Activated B cell treated with CpG ODN at 0.5 μM for 24 hours (primary cell): ENCODE measurements at places on chromosomes 5 and 9.

GRCh38 chr5:161387121-161387520 is 159.4 kb downstream of the GABRB2 start:
- no peak for DNase-seq

GRCh38 chr9:37575921-37576721 is at the start of gene FBXO10:
TSS of gene FBXO10 (minus strand) at chr9:37576380. CDS start at chr9:37541768, 34,612 bp downstream.
- DNase-seq = peak; percentile 65

DNA sequence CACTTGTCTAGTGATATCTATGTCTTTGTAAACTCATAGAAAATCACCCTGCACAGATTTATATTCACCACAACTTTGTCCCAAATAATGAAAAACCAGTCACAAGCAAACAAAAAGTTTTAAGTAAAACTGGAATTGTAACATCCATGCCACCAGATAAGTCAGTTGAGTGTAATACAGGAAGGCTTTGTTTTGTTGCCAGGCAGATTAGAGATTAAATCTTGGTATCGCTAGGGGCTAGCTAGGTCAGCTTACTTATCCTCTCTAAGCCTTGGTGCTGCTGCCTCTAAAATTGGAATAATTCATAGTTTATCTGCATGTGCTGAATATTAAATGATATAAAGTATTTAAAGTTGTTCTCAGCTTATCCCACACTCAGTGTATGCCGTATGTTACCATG is 1062.5 kb downstream of the CDH9 start:
- no peak for DNase-seq

DNA sequence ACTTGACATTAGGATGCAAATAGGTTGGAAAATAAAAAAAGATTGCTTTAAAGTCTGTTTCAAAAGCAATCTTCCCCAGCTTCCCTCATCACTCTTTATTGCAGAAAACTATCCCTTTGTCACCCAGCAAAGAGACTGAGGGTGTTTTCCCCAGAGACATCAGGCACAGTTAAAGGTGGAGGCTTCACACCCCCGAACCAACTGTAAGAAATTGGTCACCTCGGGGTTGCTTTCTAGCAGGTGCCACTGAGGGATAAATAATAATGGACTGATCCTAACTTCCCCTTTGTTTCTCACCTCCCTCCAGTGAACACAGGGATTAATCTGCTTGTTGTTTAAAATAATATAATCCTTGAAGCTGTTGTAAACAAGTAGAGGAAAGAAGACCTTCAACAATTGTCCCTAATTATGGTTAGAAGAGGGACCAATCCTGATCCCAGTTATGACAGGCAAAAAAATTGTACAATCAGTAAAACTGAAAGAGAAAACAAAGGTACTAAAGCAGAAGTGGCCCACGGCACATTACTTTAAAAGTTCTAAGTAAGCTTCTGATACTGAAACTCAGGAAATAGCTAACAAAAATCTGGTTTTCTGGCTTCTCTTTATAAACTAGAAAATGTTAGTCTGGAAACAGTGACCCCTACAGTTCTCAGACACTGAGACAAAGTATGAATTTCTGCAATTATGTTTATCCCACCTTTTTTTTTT is 6.6 kb upstream of the PCSK1 start:
- no peak for DNase-seq

GRCh38 chr5:134527961-134528424 is 2.5 kb downstream of the JADE2 start:
- DNase-seq = no peak

DNA sequence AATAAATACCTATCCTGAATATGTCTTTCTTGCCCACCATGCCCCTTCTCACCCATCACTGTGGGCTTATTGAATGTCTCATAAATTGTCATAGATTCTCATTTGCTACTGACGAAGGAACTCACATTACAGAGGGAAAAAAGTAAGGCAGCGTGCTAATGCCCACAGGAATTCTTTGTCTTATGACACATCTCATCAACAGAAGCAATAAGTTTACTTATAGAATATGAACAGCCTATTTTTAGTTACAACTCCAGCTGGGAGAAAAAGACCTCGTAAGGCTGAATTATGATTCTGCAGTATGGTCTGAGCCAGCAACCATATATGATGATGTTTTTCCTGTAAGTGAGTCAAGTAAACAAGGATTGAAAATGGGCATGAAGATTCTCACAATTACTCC is 22.4 kb upstream of the ATG10 start:
- no peak for DNase-seq

DNA sequence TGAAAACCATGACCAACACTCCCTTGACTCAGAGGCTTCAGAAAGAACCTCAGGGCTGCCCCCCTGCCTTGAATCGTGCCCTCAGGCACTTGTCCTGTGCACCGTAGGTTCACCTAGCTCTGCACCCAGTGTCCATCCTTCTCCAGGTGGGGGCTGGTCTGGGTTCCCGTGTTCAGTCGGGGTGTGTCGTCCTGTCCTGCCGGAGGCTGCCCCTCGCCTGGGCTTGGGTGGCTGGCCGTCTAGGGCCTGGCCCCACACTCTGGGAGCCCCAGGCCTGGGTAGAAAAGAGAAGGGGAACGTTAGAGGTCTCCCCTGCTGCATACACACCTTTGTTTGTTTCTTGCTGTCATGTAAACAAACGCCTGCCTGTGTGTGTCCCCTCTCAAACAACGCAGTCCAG is 29.3 kb downstream of the CATSPER3 start:
- no peak for DNase-seq

- no peak for DNase-seq
Observed at GRCh38 chr5:124231802-124232201, 514.6 kb downstream of the ZNF608 start.

- DNase-seq = no peak
Observed at GRCh38 chr9:98877311-98877710, 66.4 kb upstream of the COL15A1 start.

DNA sequence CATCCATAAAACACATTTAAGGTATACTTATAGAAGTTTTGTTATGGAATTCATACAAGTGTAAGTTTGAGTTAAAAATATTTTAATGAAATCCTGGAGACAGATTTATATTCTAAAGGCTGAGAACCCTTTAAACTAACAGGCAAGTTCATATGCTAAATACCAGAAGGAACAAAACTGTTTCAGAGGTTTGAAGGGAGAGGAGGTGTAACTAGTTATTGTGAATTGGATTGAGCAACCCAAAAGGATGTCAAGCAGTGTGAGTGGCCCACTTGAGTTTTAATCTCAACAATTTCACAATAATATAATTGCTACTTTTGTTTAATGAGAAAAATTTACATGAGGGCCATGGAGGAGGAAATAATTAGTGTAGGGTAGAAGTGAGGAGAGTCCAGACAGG is 348.5 kb upstream of the ACTBL2 start:
- no peak for DNase-seq

- no peak for DNase-seq
Observed at GRCh38 chr5:172490514-172491461, 36.5 kb upstream of the SH3PXD2B start.

DNA sequence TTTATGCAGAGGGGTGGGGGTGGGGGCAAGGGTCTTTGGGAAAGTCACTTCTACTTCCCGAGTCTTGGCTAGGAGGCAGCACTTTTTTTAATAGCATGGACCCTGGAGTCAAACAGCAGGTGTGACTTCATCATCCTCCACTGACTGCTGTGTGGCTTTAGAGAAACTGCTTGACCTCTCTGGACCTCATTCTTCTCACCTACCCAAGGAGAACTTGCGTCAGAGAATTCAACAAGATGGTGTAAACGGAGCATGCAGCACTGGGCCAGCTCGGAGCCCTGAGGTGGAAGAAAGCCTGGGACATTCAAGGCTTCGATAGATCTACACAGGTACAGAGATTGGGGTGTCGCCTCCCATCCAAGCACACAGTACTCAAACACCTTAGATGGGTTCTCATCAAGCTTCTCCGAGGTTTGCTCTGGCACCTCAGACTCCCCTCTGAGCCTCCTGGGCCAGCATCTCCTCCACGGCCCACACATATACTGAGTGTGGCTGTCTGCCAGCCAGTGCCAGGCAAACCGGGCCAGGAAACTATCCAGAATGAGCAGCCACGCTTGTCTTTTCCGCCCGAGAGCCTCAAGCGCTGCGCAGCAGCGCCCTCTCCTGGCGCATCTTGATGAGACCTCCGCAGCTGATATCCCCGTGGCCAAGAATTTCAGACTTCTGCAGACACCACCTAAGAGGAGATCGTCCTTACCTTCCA is 4.6 kb upstream of the SLC25A48 start:
- DNase-seq = no peak

DNA sequence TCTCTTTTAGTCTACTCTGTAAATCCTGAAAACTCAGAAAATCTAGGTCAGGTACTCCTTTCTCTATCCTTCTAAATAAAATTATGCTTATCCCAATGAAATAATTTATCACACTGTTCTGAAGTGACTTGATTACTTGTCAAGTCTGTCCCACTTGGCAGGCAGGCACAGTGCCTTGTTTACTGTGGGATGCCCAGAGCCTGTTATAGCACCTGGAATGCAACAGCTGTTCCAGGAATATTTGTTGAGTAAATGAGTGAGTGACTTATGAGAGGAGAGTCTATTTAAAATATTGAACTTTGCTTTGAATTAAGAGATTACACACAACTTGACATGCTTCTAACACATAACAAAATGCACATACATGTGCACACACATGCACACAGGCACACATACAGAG is 130.0 kb downstream of the MPDZ start:
- DNase-seq = no peak

- DNase-seq = no peak
Observed at GRCh38 chr9:101026824-101027223, 1.7 kb upstream of the PLPPR1 start.

GRCh38 chr9:13759551-13759950 is 480.1 kb upstream of the MPDZ start:
- no peak for DNase-seq

DNA sequence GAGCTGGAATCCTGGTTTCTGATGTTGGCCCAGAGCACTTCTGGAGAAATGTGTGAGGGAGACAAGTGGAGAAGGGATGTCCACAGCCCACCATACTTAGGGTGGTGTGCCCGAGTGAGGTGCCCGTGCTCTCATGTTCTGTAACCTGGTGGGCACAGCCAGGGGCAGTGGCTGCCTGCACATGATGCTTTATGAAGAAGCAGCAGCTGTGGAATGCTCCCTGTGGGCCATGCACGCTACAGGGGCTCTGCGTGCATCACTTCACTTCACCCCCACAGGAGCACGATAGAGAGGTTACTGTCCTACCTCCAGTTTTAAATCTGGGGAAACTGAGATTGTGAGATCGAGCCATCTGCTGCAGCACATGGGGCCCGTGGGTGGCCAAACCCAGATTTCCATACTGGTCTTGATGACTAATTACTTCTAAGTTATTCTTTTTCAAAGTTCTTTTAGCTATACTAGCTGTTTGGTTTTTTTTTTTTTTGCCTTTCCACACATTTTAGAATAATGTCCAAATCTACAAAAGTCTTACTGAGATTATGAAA is 441.6 kb downstream of the GADD45G start:
- DNase-seq = no peak

DNA sequence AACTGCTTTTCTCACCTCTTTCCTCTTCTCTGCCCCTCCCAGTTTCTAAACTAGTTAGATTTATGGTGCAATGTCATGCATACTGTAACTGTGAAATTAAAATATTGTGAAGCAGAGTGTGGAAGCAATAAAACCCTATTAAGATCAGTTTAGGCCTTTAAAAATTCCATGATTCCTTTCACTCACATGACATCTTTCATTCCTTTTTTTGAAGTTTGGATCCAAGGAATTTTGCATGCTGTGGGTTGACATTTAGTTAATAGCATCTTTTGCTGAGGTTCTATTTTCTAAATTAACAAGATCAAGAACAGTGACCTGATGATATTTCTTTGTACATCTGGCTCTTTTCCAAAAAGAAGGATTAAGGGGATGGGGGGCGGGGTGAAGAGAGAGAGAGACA is 13.7 kb downstream of the FOXD1 start:
- DNase-seq = no peak

DNA sequence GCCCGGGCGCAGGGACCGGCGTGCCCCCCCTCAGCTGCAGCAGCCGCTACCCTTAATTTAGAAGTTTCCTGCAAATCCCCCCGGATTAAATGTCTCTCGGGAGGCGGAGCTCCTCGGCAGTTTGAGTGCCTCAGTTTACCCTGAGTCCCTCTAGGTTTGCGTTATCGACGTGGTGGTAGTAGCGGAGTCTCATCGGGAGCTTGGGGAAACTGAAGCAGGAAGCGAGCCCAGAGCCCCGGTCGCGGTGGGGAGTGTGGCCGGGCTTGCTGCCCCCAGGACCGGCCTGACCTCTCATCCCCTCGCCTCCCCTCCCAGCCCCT is 529 bp upstream of the TPM2 start:
- DNase-seq = no peak

GRCh38 chr9:71908825-71909224 is 2.2 kb downstream of the ABHD17B start:
- DNase-seq = no peak

DNA sequence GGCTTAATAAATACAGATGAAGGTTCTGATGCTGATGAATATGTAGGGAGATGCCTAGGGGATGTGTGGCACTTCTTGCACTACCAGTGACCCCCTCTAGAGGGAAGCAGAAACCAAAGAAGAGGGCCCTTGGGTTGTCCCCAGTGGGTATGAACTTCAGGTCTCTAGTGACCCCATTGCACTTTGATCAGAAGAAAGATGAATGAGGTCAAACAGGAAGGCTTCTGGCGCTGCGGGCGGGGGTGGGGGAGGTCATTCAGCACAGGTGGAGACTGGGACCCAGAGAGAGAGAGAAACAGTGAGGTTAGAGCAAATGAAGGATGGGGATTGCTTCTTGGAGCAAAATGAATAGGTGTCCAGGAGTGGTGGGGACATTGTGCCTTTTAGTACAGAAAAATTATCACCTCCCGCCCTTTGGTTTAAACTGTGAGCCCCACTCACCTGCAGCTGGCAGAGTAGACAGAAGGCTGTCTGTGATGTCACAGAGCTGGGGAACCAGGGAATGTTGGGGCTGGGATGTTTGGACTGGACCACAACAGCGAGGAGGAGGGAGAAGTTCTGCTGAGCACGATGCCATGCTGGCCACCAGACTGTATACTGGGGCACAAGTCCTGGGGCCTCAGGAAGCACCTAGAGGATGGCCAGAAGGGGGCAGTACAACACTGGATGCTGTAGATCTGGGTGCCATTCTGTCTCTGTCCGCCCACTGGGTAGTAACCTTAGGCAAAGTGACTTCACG is at the start of gene TEX48:
TEX48 (minus strand) TSS at position 599 of the 739 bp plus-strand sequence. CDS start 10,469 bp downstream, outside the sequence.
- DNase-seq = no peak

DNA sequence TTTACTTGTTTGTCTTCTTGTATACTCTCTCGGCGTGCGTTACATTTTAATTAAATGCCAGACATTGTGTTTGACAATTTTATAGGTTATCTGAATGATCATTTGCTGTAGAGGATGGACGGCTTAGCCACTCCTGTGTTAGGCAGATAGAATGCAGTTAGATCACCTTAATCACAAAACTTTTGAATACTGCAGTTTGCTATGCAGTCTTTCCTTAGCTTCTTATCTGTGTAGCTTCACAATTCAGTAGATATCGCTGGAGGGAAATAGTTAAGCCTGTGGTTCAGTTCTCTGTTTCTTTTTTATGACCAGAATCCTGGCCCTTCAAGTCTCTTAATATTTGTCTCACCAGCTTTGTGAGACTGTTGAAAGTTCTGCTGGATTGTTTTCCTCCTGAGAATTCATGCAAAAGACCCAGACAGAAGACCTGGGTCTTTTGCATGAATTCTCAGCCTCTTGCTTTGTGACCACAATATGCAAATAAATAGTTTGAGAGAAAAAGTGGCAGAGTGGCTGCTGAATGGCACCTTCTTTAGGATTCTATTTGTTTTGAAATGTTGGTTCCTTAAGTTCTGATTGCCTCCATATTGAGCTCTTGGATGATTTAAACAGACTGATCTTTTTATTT is 40.2 kb downstream of the RASA1 start:
- no peak for DNase-seq

GRCh38 chr5:54794135-54794975 is 191.0 kb downstream of the ESM1 start:
- DNase-seq = no peak
